ENCODE measurements at places on chromosomes 5 and 9. TPM values are rescaled to one million over a fixed set of nuclear protein-coding genes. Genes with fewer than 3 reads are reported as not detected.

The PURA gene
- 10.0 TPM for polyA plus RNA-seq

The SVEP1 gene
- 5.1 TPM for polyA plus RNA-seq

The TAS2R1 gene
- not detected for polyA plus RNA-seq

The LMX1B gene
- polyA plus RNA-seq, result not detected

The GRPEL2 gene
- 9.0 TPM for polyA plus RNA-seq

The CBY3 gene
- polyA plus RNA-seq, result not detected

The C5orf52 gene
- not detected for polyA plus RNA-seq

The GPR150 gene
- 0.11 TPM for polyA plus RNA-seq

The NXNL2 gene
- not detected for polyA plus RNA-seq

The AFAP1L1 gene
- 4.3 TPM for polyA plus RNA-seq

The RELL2 gene
- 17.4 TPM for polyA plus RNA-seq

The PCDHB7 gene
- 0.92 TPM for polyA plus RNA-seq

The BHMT2 gene
- polyA plus RNA-seq, result 15.9 TPM

The PRRX2 gene
- 8.1 TPM for polyA plus RNA-seq

The PCDHA5 gene
- 0.07 TPM for polyA plus RNA-seq

The SLC34A1 gene
- polyA plus RNA-seq, result not detected

The ZNF300 gene
- 3.3 TPM for polyA plus RNA-seq

The AIF1L gene
- 8.5 TPM for polyA plus RNA-seq

The GARIN3 gene
- not detected for polyA plus RNA-seq

The LEAP2 gene
- polyA plus RNA-seq, result 3.1 TPM

The SV2C gene
- polyA plus RNA-seq, result under 0.01 TPM

The SPOCK1 gene
- 58.7 TPM for polyA plus RNA-seq

The DMXL1 gene
- 25.2 TPM for polyA plus RNA-seq

The GABRP gene
- polyA plus RNA-seq, result 0.13 TPM

The KCNT1 gene
- 0.20 TPM for polyA plus RNA-seq

The ZNF454 gene
- polyA plus RNA-seq, result 0.67 TPM

The PCDHB10 gene
- polyA plus RNA-seq, result 0.88 TPM

The PTBP3 gene
- 15.2 TPM for polyA plus RNA-seq

The FGF1 gene
- polyA plus RNA-seq, result 0.57 TPM

The SLC36A2 gene
- polyA plus RNA-seq, result 0.17 TPM

The LRRC70 gene
- 1.5 TPM for polyA plus RNA-seq

The SH2D3C gene
- polyA plus RNA-seq, result 19.1 TPM

The ANKRD34B gene
- polyA plus RNA-seq, result not detected

The ADRA1B gene
- 1.6 TPM for polyA plus RNA-seq

The RGS14 gene
- 18.5 TPM for polyA plus RNA-seq

The TBC1D13 gene
- 27.0 TPM for polyA plus RNA-seq

The ASTN2 gene
- polyA plus RNA-seq, result 4.0 TPM

The FCN1 gene
- 3.1 TPM for polyA plus RNA-seq

The ARL14EPL gene
- 0.10 TPM for polyA plus RNA-seq

The ENTREP1 gene
- 4.1 TPM for polyA plus RNA-seq

The RNF44 gene
- 5.3 TPM for polyA plus RNA-seq

The BAAT gene
- 0.07 TPM for polyA plus RNA-seq

The GBGT1 gene
- polyA plus RNA-seq, result 6.7 TPM

The ZDHHC11 gene
- 4.3 TPM for polyA plus RNA-seq

The ORM2 gene
- 1.3 TPM for polyA plus RNA-seq

The ENHO gene
- polyA plus RNA-seq, result 0.24 TPM

The LCN9 gene
- polyA plus RNA-seq, result not detected

The WASHC1 gene
- polyA plus RNA-seq, result 5.2 TPM

The TNFSF15 gene
- 0.37 TPM for polyA plus RNA-seq

The GLRA1 gene
- polyA plus RNA-seq, result not detected

The DMRT2 gene
- 1.3 TPM for polyA plus RNA-seq

The IL5 gene
- polyA plus RNA-seq, result not detected
